ENCODE measurements at places on chromosomes 13 and 19.

- peak; percentile 31 for DNase-seq
Measured at GRCh38 chr19:3132971-3133792, 2.7 kb upstream of the GNA15 start.

DNA sequence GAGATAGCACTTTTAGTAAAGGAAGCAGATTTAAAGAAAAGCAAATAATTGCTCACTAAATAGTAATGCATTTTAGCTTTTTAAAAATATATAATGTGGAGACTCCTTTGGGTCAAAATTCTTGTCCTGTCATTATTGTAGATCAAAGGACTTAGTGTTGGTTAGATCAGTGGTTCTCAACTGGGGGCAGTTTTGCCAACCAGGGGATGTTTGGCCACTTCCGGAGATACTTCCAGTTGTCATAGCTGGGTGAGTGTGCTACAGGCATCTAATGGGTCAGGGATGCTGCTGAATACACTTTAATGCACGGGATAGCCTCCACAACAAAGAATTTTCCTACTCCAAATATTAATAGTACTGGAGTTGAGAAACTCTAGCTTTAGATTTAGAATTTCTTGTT, 126.8 kb downstream of the LMO7 start:
- no peak for DNase-seq

- no peak for DNase-seq
Measured at GRCh38 chr13:28582225-28582891, 76.6 kb upstream of the POMP start.

DNA sequence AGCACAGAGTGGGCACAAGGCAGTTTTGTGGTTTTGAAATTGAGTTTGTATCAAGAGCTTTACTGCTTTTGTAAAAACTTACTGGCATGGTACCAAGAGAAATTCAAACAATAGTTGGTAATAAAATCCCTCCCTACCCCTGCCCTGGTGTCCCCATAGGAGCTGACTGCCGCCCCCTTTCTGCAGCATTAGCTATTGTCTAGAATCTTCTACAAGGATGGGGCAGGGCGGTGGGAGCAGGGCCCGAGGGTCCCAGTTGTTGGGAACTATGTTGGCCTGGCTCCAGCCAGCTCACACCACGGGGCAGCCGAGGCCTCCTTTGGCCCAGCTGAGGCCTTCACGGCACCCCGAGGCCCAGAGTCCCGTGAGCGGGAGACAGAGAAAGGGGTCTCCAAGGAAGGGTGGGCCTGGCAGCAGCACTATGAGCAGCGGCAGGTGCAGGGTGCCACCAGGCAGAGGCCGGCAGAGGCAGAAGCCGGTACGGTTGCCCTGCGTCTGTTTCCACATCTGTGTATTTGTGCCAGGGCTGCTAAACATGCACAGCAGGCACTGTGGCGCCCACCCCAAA, 57.9 kb downstream of the KDM4B start:
- no peak for DNase-seq

GRCh38 chr19:48121909-48122371, 11.3 kb upstream of the PLA2G4C start:
- peak; percentile 86 for DNase-seq

- no peak for DNase-seq
Measured at GRCh38 chr13:60090574-60090973, 73.2 kb downstream of the DIAPH3 start.

GRCh38 chr13:24927810-24928404, 163.9 kb downstream of the RNF17 start:
- no peak for DNase-seq

DNA sequence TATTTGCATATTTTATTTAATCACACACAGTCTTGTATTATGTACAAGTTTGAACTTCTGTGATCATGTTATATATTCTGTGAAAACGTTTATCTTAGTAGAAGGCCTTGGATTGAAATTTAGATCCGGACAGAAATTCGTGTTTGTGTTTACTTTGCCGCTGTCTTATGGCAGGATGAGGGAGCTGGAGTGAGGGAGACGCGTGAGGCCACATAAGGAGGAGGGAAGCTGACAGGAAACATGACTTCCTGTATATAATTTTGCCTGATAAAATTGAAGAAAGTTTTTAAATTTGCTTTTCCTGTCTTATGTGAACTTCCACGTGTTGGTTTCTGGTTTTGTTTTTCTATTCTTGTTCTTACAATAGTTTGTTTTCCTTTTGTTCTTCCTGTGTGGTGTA, 200.2 kb downstream of the MTUS2 start:
- DNase-seq: no peak

- no peak for DNase-seq
Measured at GRCh38 chr19:43797118-43797517, 5.1 kb downstream of the LYPD5 start.

DNA sequence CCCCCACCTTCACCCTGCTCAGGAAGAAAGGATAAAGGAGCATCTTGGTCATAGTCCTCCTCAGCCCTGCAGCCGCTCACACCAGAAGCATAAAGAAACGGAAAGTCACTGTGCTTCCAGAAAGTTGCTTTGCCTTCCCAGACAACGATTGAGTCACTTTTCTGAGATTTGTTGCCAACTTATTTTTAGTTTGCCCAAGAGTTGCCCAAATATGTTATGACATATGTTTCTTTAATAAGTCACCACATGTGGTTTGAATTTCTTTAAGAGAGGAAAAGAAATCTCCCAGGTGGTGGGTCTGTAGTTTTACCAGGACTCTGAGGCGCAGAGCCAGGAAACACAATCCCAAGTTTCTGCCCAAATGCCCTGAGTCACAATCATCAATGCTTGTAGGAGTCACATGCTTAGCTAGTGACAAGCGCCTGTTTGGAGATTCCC, 63.4 kb upstream of the LRCH1 start:
- DNase-seq: peak; percentile 43

GRCh38 chr13:31074756-31075155, 86.9 kb downstream of the HSPH1 start:
- DNase-seq: no peak

- DNase-seq: no peak
Measured at GRCh38 chr13:50572129-50572528, 271.4 kb downstream of the DLEU7 start.

DNA sequence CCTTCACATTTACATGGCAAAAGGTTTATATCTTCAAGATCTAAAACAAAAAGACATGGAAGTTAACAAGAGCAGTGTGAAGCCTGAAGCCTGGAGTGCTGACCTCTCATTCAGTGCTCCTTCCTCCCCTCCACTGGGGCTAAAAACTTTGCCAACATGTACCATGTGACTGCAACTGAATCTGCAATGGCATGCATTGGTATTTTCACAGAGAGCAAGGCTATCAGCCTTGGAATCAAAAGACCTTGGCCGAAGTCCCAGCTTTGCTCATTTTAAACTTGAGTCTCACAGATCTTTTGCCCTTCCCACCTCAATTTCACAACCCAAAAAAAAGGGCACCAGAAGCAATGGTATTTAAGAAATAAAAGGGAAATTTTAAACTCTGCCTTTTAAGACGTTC, 325.1 kb downstream of the DCT start:
- DNase-seq: no peak

DNA sequence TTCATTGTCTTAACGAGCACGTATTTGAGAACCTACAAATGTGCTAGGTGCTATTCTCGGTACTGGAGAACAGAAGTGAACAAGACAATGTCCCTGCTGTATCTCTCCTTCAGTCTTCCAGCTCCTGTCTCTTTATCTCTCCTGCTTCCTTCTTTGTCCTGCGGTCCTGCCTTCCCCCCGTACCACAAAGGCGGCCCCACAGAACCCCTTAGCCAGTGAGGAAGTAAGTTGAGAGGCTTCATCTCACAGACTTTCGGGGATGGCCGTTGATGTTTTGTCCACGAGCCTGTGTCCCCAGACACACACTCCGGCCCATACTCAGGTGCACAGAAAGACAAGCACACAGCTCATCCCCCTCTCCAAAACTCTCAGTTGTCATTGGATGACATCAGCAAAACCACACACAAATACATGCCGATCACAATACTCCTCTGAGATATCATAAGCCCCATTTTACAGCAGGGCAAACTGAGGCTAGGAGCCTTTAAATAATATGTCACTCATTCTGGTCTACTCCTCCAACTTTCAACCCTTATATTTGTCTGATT, 507 bp upstream of the SWSAP1 start:
- DNase-seq: no peak

GRCh38 chr13:47168618-47169017, 271.8 kb upstream of the HTR2A start:
- no peak for DNase-seq

DNA sequence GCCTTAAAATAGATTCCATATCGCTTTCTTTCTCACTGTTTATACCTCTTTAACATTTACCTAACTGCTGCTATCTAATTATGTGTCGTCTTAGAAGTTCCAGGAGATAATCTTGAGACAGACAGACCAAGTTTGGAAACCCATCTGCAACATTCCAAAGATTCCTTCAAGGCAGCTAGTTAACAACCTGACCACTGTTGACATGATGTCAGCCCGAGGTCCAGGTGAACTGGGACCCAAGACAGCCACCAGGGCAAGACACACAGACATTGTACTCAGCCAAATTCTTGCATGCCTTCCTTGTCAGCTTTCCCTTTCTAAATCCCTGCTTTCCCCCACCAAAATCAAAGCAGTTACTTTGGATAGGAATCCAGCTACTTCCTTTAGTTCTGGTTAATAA, 1476.5 kb upstream of the PRR20A start:
- DNase-seq: no peak

DNA sequence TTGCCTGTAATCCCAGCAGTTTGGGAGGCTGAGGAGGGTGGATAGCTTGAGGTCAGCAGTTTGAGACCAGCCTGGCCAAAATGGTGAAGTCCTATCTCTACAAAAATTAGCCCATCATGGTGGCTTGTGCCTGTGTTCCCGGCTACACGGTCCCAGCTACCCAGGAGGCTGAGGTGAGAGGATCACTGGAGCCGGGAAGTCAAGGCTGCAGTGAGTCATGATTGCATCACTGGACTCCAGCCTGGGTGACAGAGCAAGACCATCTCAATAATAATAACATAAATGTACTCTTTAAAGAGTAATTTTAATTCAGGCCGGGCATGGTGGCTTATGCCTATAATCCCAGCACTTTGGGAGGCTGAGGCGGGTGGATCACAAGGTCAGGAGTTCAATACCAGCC, 38.7 kb downstream of the SKA3 start:
- DNase-seq: peak; percentile 47

- DNase-seq: peak; percentile 42
Measured at GRCh38 chr13:30334663-30335386, 27.5 kb upstream of the KATNAL1 start.

DNA sequence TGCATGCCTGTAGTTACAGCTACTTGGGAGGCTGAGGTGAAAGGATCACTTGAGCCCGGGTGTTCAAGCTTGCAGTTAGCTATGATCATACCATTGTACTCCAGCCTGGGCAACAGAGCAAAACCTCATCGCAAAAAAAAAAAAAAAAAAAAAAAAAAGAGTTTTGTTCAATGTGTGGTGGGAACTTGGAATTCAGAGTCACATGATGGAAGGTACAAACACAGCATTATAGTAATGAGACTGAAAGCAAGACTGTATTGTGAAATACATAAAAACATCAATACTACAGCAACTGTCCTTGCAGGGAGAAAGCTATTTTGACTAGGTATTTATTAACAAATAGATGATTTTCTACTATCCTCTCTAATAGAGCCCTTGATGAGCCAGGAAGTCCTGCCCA, 393.2 kb downstream of the DLEU7 start:
- no peak for DNase-seq

- peak; percentile 49 for DNase-seq
Measured at GRCh38 chr19:49327878-49328544, 3.0 kb upstream of the SLC6A16 start.
